Dorsolateral prefrontal cortex (tissue), 122 donors: ENCODE measurements at places on chromosomes 3 and 15. TPM values are rescaled to one million over a fixed set of nuclear protein-coding genes. Genes with fewer than 3 reads are reported as not detected.

Gene FAM3D
- total RNA-seq, result not detected

Gene TTC21A
- 22.8 TPM for total RNA-seq

Gene UBAP1L
- 46.4 TPM for total RNA-seq

Gene FGF7
- 0.76 TPM for total RNA-seq

Gene HYAL1
- 3.4 TPM for total RNA-seq

Gene GPR171
- not detected for total RNA-seq

Gene CHRNA7
- 12.3 TPM for total RNA-seq

Gene HEXA
- 73.4 TPM for total RNA-seq

Gene PLA2G4D
- total RNA-seq, result not detected

Gene PIF1
- 6.7 TPM for total RNA-seq

Gene EOGT
- 22.9 TPM for total RNA-seq

Gene CCR3
- total RNA-seq, result not detected

Gene LDHAL6B
- total RNA-seq, result not detected

DNA sequence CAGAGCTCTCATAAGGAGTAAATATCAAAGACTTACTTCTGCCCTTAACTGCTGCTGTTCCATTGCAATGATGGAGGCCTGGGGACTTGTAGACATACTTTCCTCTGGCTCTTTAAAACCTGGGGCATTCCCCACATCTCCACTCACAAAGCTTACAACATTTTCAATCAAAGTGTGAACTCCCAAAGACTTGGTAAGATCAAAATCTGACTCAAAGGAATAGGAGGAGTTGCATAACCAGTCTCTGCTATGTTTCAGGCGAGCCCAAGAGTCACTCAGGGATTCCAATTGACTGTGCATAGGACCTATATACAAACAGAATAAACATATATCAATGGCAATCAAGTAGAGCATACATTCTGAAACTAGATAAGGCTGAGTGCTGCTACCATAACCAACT, 101.5 kb downstream of the FBXL22 start:
- no peak for DNase-seq

DNA sequence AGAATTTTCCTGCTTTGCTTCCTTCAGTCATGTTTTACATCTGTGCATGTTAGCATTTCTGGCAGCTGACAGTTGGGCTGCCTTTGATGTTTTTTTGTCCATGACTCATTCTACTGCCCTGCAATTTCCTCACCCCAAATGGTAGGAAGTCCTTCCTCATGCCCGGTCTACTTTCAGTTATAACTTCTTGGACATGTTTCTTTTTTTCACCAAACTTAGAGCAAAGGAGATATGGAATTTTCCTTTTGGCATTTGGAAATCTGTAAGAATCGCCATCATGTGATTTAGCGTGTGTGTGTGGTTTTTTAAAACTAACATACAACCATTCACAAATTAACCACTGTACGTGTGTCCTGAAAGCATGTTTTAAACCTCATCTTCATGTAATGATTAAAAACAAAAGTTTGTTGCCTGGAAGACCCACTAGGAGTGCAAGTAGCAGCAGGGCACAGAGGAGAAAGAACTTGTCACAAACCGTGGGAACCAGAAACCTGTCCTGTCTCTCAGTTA, 430.7 kb upstream of the CFAP20DC start:
- DNase-seq, result no peak

- no peak for DNase-seq
Observed at GRCh38 chr3:171465763-171466162, 5.6 kb upstream of the TNIK start.

DNA sequence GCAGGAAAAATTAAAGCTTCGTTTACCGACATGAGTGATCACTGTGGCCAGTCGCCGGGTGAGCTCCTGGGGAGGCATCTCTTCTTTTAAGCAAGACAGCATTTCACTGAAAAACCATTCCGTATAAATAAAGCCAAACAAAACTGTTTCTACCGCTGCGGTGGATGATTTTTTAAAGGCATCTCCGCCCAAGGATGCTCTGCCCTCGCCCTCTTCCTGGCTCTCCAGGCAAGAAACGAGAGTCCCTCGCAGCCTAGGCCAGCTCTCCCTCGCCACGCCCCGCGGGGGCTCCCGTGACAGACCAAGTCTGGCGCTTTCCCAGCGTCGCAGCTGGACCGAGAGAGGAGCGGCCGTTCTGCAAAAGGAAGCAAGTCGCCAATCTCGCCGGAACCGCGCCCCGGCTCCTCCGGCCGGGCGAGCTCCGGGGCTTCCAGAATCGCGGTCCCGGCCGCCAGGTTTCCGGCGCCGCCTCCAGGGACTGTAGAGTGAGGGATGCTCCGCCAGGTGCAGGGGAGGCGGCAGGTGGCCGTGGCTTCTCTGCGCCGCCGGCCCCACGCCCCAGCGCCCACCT, 458 bp downstream of the MCF2L2 start:
- peak; percentile 78 for DNase-seq

GRCh38 chr15:52668133-52668532, 11.1 kb downstream of the ATOSA start:
- no peak for DNase-seq

GRCh38 chr15:83106994-83107840, at the start of gene TM6SF1:
TM6SF1 (plus strand) TSS chr15:83107645; CDS start chr15:83107681, 36 bp downstream.
- DNase-seq, result peak; percentile 7

- no peak for DNase-seq
Observed at GRCh38 chr15:59830873-59831272, 141.8 kb upstream of the BNIP2 start.

GRCh38 chr3:110016235-110016815, 679.0 kb upstream of the DPPA4 start:
- DNase-seq, result no peak

GRCh38 chr3:111729087-111729846, 129.8 kb upstream of the PHLDB2 start:
- no peak for DNase-seq

- DNase-seq, result no peak
Observed at GRCh38 chr3:47370887-47371697, 9.7 kb upstream of the PTPN23 start.

GRCh38 chr3:134338516-134339261, 35.6 kb downstream of the AMOTL2 start:
- DNase-seq, result no peak

DNA sequence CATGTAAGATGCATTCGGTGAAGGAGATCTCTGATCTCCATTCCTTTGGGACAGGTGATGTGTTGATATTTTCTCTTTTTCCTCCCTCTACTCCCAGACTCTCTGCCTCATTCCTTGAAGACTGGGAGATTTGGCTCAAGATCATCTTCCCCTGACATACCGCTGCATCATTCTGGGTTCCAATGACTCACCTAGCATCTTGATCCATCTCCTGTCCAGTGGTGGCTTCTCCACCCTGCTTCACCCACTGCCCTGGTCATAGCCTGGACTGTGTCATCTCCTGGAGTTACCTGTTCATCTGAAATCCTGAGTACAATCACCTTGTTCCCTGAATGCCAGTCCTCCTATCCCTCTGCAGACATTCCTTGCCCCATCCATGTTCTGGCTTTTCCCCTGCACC, 57.4 kb upstream of the TRAK1 start:
- no peak for DNase-seq

GRCh38 chr3:38655708-38656300, 6.3 kb upstream of the SCN5A start:
- DNase-seq, result no peak

- no peak for DNase-seq
Observed at GRCh38 chr3:190330936-190331734, 8.9 kb upstream of the CLDN1 start.

DNA sequence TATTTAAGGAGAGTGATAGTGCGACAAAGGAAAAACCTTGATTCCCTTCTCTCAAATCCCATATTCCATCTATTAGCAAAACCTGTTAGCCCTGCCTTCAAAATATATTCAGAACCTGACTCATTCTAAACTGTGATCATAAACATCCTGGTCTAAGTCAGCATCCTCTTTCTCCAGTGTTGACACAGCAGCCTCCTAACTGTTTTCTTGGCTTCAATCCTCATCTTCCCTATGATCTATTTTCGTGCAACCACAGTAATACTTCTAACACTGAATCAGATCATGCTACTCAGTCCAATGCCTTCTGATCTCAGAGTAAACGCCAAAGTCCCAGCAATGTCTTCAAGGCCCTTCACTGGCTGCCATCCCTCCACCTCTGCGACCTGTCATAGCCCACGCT, 785.1 kb downstream of the EDEM1 start:
- DNase-seq, result no peak

DNA sequence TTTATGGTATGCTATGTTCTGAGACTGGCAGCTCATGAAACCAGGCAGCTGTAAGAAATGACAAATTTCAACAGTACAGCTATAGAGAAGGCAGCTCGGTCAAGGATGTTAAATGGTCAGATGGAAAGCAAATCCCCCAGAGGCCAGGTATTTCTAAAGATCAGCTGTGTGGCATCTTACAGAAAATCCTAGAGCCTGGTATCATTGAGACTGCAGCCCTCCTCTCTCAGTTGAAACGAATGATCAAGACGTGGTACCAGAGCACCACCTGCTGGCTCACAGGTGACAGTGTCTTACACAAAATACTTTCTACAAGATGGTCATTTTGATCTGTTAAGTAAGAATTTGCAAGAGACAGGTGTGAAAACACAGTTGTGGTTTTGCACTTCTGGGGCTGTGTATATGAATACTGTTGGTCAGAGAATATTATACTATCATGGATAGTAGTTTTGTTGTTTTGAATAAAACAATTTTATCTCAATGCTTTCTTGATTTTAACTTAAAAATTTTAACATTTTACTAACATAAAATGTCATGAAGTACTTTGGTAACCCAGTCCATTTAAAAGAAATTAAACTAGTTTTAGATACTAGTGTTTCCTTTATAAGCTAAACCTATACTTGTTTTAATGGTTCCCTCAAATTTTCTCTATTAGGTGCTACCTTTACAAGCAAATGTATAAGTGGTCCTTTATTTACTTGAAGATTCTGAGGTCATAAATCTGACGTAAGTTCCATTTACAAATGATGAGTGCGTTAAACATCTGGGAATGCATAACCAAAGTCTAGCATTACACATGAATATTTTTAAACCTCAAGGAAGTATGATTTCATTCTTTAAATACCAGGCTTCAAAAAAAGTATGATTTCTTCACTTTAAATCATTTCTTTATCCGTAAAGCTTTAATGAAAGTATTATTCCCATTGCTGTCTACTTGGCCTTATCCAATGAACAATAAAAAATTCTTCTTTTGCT, 121.8 kb downstream of the PDZRN3 start:
- peak; percentile 67 for DNase-seq

DNA sequence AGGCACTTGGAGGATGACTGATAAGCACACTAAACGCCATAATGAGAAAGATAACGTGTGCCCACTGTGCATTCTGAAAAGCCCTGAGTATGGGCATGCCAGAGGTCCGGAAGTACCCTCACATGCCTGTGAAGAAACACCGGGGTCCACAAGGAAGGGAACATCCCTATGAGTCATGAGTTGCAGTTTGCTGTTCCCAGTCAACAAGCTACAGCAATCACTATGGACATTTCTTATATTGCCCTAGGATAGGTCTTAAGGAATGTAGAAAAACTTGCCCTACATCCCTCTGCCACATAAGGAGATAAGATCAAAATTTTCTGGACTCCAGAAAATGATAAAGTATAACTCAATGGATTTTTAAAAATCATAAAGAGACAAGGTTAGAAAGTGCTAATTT, 9.9 kb downstream of the MB21D2 start:
- no peak for DNase-seq

DNA sequence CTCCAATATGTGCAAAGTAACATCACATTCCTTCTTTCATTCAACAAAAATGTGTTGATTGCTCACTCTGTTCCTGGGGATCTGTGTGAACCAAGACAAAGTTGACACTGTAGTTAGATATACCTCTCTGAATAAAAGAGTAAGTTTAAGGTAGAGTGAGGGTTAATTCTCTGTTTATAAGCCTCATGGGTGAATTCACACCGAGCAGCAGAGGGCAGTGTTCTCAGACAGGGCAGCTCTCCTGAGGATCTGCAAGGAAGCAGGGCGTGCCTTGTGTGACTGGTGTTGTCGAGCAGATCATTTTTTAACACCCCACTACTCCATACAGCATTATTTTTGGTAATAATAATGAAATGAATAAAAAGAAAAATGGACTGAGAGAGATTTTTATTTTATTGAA, 34.4 kb downstream of the PAQR9 start:
- no peak for DNase-seq

- DNase-seq, result no peak
Observed at GRCh38 chr3:33032938-33033337, 64.0 kb downstream of the GLB1 start.

- DNase-seq, result no peak
Observed at GRCh38 chr3:87468938-87469337, 192.6 kb upstream of the POU1F1 start.

DNA sequence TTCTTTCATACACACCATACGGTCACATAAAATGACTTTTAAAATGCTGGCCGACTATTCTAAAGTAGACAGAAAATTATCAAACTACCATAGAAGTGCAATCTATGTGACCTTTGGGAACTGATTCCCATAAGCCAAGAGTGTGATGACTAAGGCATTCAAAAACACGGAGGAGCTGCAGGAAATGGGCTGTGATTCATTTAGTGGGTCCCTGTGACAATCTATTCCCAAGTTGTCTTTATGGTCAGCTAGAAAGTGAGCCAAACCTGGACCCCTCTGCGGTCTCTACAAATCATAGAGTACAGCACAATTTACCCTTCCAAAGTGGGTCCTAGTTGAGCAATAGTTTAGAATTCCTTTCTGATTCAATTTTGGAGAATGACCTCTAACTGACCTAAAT, 251.5 kb upstream of the CBLB start:
- DNase-seq, result no peak

- DNase-seq, result no peak
Observed at GRCh38 chr3:141095546-141095937, 44.4 kb downstream of the SPSB4 start.
